ENCODE measurements at places on chromosomes 12 and 14.

DNA sequence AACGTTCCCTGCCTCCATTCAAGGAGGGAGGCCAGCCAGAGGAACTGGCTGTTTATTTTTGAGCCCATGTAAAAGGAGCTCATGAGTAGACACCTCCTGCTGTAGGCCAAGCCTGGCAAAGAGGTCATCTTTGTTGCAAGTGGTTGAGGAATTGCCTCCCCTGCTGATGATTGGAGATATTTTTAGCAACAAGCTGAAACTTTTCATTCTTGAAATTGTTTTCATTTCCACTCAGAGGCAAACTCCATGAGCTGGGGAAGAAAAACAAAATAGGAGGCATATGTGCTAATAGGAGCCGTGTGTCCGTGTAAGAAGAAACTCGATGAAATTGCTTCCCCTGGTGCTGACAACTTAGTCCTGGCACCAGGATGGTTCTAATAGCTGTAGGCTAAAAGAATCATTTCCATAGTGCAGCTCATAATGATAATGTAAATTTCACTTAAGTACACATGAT lies 440.1 kb upstream of the FAR2 start:
- no peak for DNase-seq

DNA sequence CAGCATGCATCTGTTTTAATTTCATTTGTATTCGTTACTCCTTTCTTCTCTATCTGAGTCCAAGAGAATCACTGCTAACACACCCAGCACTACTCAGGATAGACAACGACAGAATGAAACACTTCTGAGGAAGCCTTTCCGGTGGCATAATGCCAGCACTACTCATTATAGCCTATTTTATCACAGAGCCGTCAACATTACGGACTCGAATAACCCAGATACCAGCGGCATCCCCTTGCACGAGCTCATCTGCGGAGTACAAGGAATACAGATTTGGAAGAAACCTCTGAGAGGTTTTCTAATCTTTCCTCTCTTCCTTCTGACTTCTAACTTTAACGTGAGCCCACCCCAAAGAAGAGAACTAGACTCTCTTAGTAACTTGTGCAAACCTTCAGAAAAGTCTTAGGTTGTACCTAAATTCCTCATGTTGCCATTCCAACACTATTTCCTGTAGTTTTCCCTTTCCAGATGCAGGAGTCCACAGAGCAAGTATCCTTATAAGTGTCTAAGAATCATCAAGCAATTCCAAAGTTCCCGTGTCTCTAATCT lies 248.1 kb downstream of the APAF1 start:
- DNase-seq, result no peak

- no peak for DNase-seq
Measured at GRCh38 chr12:84313323-84313675, 599.3 kb downstream of the SLC6A15 start.

DNA sequence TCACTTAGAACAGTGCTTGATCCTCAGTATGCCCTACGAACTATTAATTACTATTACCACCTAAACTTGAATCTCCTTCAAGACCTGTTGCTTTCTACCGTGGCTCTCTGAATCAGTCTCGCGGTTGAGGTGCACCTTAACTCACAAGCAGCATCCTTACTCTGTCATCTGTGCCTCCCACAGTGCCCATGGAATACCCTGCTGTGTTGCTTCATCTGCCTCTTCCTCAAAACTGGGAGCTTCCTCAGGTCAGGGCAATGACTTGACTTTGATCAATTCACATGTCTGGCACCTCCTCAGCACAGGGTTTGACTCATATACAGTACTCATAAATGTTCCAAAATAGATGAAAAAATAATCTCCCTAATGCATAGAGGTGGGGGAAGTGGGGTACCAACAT lies 305.9 kb downstream of the NUAK1 start:
- no peak for DNase-seq

- DNase-seq, result no peak
Measured at GRCh38 chr12:5783289-5783920, 161.7 kb downstream of the ANO2 start.

DNA sequence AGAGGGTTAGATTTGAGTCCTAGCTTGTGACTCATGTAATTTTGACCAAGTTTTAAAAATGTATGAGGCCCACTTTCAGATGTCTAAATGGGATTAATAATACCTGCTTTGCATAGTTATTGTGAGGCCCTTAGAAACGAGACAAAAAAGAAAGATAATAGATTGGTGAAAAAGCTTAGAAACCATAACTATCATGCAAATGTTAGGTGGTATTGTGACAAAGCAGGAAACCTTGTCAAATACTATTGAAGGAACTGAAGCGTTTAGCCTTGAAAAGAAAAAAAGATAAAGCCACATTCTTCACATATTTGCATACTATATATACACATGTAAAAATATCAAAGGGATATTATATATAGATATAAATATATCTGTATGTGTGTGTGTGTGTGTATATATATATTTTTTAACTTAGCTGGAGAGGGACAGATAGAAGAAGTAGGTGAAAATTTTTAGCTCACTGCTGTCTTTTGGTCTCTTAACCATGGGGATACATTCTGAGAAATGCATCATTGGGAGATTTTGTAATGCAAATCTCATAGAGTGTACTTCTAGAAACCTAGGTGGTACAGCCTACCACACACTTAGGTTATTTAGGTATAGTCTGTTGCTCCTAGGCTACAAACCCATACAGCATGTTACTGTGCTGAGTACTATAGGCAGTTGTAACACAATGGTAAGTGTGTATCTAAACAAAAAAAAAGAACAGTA lies 270.3 kb downstream of the CCDC91 start:
- DNase-seq, result no peak

DNA sequence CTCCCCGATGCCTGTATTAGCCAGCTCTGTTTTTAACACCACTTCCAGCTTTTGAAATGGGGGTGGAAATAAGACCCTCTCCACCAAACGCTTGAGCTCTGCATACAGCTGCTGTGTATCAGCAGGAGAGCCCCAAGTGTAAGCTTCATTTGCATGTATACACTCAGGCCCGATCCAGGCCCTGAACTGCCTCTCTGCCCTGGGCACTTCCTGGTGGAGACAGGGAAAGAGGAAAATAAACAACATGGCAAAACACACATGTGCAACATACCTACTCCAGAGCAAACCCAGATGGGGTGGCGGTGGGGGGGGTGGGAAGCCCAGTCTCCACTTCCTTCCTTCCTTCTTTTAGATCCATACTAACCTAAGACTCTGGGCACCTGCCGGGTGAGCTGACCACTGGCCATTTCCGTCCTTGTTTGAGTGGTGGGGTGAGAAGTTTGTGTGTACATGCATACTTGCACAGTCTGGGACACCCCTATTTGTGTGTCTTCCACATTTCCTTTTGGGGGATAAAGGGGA lies 55.3 kb downstream of the RBM19 start:
- no peak for DNase-seq

DNA sequence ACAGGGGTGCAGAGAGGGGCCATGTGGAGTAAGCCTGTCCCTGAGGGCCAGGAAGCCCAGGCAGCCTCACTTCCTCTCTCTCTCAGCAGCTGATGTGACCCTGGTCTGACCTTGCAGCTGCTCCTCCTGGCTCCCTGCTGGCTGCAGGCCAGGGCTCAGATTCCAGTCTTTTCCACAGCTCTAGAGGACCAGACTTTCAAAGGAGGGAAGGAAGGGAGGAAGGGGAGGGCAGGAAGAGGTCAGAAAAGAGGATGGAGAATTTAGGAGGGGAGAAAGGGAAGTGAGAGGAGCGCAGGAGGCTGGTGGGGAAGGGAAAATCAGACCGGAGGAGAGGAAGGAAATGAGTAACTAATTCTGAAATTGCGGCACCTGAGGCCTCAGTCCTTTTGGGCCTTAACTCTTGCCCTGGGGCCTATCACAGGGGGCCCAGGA lies 40.9 kb upstream of the VASH1 start:
- DNase-seq, result no peak

GRCh38 chr12:59780605-59781135 lies 184.8 kb downstream of the SLC16A7 start:
- DNase-seq, result no peak

DNA sequence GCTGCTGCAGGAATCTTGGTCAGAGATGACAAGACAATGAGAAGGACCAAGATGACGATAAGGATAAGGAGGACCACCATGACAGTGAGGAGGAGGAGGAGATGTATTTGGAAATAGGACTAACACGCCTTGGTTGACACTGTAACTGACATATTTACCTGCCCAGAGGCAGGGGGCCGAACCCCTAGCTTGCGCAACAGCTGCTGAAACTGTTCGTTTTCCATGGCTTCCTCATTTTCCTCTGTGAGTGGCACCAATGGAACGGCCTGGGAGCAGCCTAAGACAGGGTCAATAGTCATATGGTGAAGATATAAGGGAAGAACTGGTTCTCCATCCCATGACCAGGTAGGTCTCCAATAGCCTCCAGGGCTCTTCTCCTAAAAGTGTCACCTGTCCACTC lies 28.8 kb downstream of the TIMELESS start:
- DNase-seq, result no peak

DNA sequence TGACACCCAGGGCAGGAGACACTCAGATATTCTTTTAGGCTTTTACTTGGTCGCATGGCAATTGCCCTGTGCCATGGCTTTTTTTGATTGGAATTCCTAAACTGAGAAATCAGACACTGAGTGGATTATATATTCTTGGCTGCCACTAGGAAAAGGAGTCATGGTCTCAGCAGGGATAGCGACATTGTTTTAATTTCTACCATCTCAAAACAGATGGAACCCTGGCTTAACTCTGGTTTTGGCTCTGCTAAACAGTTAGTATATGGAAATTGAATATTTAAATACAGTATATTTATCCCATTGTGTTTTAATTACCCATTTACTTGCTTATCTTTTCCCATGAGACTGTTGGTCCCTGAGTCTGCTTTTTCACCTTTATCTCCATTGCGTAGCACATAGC lies 84.0 kb downstream of the DACT1 start:
- DNase-seq, result no peak

GRCh38 chr12:42936991-42937390 lies 347.4 kb upstream of the PRICKLE1 start:
- no peak for DNase-seq

- no peak for DNase-seq
Measured at GRCh38 chr12:51392556-51393237, 1.5 kb upstream of the GALNT6 start.

DNA sequence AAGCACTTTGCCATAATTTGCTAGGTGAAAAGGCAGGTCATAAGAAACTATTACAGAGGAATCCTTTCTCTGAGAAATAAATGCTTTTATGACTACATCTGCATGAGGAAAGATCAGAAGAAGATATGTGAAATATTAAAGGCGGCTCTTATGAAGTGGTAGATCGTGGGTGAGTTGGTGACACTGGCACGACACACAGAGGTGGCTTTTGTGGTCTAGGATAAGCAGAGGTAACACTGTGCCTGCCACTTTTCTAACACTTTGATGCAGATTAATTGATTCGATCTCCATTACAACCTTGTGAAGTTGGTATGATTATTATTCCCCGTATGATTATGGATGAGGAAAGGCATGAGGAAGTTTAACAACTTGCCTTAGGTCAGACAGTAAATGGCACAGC lies 60.0 kb upstream of the ELK3 start:
- DNase-seq, result no peak

- no peak for DNase-seq
Measured at GRCh38 chr12:111437816-111438454, 32.2 kb downstream of the SH2B3 start.

DNA sequence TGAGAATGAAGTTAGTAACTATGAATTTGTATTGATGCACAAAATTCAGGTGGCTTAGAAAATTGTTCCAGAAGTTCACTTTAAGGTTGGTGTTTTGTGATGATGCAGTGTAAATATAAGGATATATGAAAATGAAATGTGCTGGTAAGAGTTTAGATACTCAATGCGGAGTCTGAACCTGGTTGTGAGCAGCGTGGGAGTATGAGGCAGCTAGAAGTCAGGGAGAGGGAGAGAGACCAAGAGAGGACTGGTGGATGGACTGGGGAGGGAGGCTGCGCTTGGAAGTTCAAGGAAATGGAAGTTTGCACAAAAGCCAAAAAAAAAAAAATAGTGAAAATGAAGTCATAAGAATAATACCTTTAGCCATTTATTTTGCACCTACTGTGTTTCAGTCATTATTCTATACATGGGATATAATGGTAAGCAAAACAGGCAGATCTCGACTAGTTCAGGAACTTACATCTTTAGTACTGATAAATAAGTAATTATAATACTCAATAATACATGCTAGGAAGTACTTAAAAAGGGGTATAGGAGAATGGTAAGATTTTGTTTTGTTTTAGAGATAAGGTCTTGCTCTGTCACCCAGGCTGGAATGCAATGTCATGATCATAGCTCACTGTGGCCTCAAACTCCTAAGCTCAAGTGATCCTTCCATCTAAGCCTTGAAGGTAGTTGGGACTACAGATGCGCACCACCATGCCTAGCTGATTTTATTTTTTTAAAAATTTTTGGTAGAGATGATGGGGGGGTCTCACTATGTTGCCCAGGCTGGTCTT lies 10.0 kb upstream of the RAB21 start:
- no peak for DNase-seq

GRCh38 chr14:102941419-102942011 lies 19.1 kb downstream of the AMN start:
- no peak for DNase-seq

- DNase-seq, result no peak
Measured at GRCh38 chr12:75658901-75659823, 147.8 kb upstream of the KRR1 start.

DNA sequence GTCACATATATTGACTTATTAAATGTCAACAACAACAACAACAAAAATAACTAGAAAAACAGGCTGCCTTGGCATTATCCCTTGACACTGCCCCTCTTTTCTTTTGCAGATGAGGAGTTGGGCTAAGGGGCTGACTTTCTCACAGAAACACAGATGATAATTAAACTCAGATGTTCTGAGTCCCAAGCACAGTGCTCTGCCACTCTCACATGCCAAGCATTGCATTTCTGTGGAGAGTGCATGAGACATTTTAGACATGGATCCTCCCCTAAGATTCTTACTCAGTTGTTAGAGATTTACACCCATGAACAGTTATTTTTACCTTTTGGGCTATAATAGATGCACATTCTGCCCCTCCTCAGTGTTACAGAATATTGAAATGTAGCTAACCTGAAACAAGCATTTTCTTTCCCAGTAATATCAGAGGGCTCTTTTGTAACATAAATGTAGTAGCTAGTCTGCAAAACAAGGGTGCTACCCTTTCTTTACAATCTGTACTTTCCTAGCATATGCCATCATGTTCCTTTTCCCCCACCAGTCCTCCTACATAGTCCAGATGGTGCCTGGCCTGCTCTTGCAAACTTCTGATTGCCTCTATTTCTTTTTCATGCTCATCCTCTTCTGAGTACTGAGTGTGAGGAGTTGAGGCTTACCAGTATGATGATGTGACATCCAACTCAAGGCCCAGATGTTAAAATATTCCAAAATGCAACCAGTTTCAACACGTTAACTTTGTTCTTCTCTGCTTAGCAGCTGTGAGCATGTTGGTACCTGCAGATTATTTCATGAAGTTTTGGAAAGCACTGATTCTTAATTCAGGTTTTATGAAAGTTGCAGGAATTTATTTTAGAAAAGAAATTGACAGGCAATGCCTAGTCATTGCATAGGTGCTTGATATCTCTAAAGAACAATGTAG lies 125.0 kb upstream of the ATP2B1 start:
- no peak for DNase-seq

Data from activated naive CD8-positive, alpha-beta T cell treated with anti-CD3 and anti-CD28 coated beads, Interleukin-2, amount 50 U/mL, for 16 hours (primary cell).